ENCODE measurements at places on chromosomes 2 and 18.

DNA sequence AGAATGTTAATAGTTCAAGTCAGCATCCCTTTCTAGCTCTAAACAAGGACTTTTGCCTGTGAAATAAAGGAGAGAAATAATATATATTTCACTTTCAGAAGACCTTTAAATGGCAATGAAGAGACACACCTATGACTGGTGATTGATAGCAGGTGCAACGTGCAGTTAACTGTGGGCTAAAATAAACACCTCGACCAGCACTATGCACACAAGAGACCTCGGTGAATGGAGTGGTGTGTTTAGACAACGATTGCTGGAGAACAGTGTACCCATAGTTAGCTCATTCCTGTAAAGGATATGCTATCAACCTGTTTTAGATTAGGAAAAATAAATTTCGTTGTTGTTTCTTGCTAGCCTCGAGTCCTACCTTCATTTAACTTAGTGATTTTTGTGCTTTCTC is 143.4 kb downstream of the NR4A2 start:
- DNase-seq, result peak; percentile 85

DNA sequence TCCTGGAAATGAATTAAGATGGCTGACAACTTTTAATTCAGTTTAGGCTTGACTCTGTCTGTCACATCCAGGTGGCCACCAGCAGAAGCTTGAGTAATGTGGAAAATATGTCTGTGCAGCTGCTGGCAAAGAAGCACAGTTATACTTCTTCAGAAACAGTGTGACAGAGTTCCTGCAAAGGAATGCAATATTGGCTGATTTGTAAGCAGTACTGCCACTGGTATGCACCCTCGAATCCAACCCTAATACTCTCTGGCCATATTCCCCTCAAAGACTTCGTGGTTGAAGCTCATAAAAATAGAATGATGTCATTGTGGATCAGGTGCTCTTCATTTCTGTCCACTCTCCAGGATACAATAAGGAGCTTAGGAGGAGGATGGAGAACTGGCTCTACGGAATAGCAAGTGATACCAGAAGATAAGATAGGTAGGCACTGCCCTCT is 86.2 kb downstream of the METTL8 start:
- no peak for DNase-seq

- DNase-seq, result no peak
Measured at GRCh38 chr2:46655551-46656436, 176.4 kb downstream of the TMEM247 start.

- no peak for DNase-seq
Measured at GRCh38 chr2:111100087-111100764, 20.5 kb upstream of the BCL2L11 start.

DNA sequence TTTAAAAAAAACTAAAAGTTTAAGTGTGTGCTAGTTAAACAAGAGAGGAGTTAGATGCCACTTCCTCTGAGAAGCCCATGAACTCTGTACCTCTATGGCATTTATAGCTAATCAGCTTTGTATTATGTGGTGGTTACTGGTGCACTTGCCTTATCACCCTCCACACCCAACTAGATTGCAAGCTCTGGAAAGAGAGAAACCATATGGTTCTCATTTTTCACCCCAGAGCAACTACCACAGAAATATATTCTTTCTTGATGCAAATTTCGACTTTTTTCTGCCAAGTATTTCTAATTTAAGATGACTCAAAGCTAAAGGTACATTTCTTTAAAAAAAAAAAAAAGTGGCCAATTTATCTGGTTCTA is 24.2 kb downstream of the RAPH1 start:
- no peak for DNase-seq

DNA sequence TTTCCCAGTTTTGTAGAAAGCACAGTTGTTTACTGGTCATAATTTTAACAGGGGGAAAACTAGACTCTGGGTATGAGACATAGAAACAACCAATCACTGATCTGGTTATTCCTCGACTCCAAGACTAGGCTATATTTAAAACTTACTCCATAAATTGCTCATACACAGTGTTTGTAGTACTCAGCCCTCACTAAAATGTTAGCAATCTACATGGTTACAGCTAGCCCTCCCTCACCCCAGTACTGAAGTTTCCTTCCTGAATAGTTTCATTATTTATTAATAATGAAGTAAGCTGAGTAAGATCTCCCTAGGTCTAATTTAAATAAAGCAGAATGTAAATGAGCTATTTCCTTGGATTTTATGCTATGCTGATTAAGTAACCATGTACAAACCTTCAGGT is 275.1 kb downstream of the CDH20 start:
- no peak for DNase-seq

- DNase-seq, result no peak
Measured at GRCh38 chr2:185255566-185255965, 483.0 kb upstream of the FSIP2 start.

GRCh38 chr2:162090109-162090508 is 16.1 kb upstream of the DPP4 start:
- no peak for DNase-seq

GRCh38 chr2:239129147-239129920 is 271.5 kb downstream of the HDAC4 start:
- DNase-seq, result no peak

DNA sequence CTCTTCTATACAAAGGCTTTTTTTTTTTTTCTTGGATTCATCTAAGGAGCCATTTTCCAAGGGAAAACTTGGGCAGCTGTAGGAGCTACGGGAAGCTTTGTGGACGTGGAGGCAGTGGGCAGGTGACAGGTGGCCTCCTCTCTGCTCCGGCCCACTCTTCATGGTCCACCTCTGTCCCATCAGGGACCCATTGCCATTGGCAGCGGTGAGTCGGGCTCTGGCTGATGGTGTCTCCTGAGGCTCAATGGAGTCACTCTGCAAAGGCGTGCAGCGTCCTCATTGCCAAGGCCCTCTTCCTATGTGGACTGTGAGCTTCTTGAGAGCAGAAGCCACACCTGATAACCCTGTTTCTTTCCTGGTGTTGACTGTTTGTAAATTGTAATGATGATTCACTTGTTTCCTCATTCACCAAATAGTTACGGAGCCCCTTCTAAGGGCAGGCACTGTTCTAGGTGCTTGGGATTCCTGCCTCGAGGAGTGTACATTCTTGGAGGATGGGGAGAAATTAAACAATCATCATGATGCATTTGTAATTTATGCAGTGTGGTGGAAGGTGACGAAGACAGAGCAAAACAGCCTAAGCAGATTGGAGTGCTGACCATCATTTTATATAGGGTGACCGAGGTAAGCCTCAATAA is 240.3 kb upstream of the HS6ST1 start:
- DNase-seq, result no peak

DNA sequence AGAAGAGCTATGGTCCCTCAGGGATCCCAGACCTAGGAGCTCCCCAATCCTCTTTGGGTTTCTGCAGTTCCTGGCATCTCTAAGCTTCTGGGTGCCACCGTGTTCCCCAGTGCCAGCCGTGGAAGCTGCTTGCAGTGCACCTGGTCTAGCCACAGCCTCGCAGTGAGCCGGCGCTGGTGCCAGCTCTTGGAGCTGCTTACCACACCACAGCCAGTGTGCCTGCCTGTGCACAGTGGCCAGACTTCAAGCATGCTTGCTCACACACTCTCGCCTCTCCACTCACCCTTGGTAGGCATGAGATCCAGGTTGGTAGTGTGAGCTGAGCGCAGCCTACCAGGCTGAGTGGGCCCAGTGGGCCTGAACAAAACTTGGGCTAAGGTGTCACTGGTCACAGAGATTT is 971.9 kb downstream of the DCDC2C start:
- DNase-seq, result no peak

DNA sequence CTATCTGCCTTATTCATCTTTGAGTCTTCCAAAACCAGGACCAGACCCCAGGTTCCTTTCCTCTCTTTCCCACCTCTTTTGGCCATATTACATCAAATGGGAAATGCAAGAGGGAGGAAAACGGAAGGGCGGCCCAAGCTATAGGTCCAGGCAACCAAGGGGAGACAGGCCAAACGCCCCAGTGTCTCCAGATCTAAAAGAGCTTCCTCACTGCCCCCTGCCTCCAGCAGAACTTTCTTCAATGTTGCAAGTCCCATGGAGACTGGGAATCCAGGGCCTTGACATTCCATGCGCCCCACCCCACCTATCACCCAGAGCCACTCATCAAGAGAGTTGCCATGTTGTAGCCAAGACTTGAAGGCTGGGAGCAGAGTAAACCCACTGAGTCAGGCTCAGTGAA is 15.4 kb downstream of the TNS1 start:
- no peak for DNase-seq

DNA sequence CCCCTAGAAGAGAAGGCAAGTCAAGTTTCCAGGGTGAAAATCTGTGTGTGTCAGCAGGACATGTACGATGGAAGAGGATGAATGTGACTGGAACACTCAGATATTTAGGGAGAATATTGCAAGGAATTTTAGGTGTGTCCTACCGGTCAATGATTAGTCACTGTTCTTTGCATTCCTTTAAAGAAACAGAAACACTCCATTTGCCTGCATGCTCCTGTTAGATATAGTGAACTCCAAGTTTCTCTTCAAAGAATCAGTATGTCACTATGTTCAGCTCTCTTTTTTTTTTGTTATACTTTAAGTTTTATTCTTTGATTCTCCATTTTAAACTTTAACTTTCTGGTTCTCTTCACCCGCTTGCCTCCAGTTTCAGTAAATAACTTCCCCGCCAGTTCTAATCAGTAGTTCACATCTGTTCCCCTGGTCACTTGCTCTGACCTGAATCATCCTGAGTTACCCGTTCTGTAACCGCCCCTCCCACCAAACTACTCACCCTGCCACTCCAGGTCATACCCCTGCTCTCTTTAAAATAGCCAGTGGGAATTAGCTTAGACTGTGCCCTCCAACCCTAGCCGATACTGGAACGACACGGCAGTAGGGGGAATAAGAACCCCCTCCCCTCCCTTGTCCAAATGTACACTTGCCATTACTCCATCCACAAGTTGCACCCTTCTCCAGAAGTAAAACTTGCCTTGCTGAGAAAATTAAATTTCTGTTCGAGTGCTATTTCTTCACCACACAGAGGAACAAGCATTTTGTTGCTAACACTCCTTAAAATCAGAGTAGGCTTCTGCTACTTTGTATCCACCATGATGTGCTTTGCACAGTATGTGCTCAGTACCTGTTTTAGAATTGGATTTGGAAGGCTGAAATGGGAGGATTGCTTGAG is 268.4 kb downstream of the METTL4 start:
- no peak for DNase-seq

Measured in SHP77 treated with DMSO at 0.1 percent for 48 hours (cell line).